ENCODE measurements at places on chromosomes 5 and 9.
A peak's percentile ranks its signal among the peaks of the same experiment; 100 is the strongest.

- no peak for DNase-seq
Observed at GRCh38 chr9:79266986-79267385, 304.8 kb upstream of the TLE4 start.

DNA sequence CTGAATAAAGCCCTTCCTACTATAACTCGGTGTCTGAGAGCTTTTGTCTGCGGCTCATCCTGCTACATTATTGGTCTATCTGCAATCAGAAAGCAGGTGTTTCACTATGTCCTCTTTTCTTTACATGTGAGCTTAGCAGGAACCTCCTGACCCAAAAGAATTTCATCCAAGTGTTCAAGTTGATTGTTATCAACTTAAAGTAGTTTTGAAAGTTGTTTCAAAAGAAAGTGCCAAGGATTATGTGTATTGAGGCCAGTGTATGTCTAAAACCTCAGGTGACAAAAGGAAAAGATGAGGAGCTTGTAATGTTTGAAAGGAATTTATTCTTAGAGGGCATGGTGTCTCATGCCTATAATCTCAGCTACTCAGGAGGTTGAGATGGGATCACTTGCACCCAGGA is 8.1 kb upstream of the SELENOP start:
- no peak for DNase-seq

DNA sequence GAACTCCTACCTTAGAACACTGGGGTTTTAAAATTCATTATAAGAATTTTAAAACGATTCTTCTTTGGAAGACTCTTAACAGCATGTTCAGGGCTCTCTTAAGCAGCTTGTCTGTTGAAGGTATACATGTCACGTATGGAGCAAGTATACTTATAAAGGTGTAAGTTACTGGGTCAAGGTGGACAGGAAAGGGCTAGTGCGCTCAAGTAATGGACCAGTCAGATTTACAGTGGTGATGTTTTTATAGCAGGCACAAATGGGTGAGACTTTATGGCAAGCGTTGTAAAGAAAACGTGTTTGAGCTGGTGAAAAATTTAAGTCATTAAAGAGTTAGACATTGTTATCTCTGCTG is 7.9 kb downstream of the SLC44A1 start:
- no peak for DNase-seq

DNA sequence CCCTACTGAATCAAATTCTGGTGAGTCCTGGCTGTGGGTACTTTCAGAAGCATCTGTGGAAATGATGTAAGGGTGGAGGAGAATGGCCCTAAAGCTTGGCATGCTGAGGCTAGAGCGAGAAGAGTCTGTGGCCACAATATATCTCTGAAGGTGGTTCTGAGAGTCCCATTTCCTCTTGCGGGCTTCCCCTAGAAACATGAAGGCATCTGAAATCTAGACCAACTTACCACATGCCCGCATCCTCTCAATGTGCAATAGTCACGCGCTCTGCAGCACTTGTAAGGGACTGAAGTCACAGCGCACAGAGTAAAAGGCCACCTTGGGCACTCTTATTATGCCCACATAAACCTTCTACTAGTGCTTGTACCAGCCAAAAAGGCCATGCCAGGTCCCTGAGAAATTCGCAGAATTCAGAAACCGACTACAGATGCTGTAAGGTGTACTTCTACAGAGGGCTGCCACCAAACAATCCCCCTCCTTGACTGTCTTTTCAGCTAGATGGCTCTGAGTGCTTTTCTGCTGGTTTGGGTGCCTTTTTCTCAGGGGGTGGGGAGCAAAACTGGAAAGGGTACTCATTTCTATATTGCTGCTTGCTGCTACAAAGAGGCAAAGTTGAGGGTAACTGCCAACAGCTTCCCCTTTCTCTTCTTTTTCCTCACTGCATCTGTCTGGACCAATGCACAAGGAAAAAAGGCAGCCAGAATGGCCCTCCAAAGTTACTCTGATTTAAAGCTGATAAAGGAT is 107.3 kb downstream of the ZDHHC21 start:
- DNase-seq = no peak

GRCh38 chr5:155258161-155258560 is 244.6 kb downstream of the KIF4B start:
- DNase-seq = no peak

DNA sequence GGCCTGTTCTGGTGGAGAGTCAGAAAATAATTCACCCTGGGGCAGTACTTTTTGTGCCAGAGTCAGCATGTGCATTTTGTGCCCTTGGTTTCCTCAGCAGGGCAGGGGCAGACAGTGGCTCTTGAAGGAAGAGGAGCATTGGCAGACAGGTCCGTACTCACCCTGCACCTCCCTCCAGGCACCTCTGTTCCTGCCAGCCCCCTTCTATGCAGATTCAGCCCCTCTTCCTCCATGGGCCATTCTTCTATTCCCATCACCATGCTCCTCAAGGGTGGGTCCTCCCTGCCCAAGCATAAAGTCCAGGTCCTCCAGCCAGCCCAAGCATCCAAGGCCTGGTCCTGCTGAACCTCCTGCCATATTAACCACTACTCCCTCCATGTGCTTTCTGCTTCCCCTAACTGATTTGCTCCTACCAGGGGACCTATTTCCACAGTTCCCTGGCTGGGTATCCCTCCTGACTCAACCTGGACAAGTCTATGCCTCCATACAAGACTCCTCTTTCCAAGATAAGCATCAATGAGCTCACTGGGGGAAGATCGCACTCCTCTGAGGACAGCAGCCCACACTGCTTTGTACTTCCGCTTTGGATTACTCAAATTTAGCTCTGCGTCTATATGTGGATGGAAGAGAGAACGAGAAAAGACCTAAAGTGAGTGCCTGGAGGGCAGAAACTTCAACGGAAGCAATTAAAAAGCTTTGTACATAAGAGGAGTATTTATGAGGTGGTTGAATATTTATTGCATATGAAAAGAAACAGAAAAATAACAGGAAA is 9.3 kb upstream of the ACSL6 start:
- no peak for DNase-seq

DNA sequence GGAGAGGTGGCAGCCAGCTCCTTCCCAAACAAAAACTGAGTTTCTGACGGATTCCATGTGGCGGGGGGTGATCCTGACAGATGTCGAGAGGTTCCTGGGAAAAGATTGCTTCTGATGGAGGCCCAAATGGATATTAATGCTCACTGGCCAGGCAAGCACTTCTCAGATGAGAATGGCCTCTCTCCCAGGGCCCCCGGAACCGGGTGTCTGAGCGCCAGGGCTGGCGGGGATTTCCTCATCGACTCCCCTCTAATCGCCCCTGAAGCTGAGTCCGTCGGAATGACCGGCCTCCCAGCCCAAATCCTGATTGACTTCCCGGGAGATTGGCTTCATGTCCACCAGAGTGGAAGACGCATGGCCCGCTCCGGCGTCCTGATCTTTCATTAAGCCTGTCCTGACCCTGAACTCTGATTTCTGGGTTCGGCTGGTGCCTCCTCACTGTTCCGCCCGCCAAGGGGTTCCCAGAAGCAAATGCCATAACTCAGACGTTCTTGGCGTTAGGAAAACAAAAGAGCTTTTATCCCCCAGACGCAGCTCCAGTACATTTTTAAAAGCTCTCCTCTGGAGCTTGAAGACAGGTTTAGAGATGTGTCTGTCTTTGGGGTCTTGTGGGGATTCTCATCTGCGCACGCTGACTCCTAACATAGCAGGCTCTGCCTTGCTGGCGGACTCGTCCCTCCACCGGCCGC is 17.6 kb downstream of the FIBCD1 start:
- DNase-seq = no peak

DNA sequence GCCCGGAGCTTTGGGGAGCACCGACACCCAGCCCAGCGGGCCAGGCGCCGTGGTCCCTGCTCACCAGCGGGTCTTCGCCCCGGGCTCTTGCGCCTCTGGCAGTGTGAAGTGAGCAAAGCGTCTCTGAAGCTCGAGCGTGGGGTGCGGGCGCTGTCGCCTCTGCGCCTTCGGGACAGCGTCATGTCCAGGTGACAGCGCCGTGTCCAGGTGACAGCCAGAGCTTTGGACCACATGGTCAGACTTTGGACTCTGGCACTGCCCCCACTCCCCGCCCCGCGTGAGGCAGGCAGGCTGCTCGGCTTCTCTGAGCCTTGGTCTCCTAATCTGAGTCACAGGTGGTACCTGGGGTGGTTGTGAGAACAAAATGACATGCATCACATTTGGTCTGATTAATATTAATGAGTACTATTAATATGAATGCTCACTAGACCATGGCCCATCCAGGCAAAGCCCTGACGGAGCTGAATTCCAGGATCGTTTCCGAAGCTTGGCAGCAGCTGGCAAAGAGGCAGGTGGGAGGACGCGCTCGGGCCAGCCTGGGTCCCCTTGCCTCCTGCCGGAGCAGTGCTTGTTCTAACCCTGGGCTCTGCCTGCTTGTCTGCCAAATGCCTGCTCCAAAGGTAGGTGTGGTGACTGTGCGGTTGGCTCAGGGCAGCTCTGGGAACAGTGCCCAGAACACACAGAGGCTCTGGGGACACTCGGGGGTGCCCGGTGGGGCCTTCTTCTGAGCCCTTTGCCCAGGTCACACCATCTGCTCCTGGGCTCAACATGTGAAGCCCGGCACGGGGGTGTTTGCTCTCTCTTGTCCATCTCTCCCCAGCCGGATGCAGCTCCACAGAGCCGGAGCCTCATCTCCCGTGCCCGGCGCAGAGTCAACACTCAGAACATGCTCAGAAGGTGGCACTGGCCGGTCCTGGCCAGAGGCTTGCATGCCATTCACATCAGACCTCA is 157.1 kb downstream of the OLFM1 start:
- DNase-seq = peak; percentile 86

GRCh38 chr5:156479849-156480248 is 152.9 kb downstream of the SGCD start:
- no peak for DNase-seq

- no peak for DNase-seq
Observed at GRCh38 chr5:15880201-15880600, 299.4 kb downstream of the MARCHF11 start.

GRCh38 chr5:142063878-142064331 is 44.7 kb upstream of the NDFIP1 start:
- DNase-seq = peak; percentile 85

- DNase-seq = peak; percentile 81
Observed at GRCh38 chr9:72292874-72293607, 72.0 kb downstream of the ZFAND5 start.

DNA sequence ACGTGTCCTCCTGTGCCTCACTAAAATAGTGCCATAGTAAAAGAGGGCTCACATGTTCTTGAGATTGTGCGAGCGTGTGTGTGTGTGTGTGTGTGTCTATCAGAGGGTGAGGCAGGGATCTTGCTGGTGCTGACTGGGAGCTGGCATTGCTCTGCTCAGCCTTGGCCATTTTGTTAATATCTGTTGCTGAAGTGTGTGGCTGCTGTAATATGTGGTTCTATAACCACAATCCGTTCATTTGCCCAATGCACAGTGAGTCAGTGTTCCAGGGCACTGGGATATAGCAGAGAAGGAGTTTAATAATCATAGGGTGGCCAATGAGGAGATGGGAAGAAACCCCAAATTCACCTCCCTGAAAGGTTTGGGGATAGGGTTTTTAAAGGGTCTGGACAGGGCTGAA is 61.3 kb downstream of the RASGRF2 start:
- no peak for DNase-seq

DNA sequence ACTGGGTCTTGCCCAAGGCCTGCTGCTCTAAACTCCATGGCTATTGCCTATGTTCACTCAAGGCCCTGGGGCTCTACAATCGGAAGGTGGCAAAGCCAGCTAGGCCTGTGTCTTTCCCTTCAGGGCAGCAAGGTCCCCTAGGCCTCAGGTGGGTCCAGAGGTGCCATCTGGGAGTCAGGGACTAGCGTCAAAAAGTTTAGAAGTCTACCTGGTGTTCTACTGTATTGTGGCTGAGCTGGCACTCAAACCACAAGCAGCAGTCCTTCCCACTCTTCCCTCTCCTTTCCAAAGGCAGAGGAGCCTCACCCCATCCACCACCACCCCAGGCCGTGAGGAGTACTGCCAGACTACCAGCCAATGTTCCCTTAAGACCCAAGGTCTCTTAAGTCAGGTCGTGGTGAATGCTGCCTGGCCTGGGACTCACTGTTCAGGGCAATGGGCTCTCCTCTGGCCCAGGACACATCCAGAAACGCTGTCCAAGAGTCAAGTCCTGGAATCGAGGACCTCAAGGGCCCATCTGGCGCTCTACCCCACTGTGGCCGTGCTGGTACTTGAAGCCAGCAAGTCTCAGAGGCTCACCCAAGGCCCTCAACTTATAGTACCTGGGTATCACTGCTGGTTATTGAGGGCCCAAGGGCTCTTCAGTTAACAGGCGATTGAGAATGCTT is 13.0 kb upstream of the SARDH start:
- no peak for DNase-seq

DNA sequence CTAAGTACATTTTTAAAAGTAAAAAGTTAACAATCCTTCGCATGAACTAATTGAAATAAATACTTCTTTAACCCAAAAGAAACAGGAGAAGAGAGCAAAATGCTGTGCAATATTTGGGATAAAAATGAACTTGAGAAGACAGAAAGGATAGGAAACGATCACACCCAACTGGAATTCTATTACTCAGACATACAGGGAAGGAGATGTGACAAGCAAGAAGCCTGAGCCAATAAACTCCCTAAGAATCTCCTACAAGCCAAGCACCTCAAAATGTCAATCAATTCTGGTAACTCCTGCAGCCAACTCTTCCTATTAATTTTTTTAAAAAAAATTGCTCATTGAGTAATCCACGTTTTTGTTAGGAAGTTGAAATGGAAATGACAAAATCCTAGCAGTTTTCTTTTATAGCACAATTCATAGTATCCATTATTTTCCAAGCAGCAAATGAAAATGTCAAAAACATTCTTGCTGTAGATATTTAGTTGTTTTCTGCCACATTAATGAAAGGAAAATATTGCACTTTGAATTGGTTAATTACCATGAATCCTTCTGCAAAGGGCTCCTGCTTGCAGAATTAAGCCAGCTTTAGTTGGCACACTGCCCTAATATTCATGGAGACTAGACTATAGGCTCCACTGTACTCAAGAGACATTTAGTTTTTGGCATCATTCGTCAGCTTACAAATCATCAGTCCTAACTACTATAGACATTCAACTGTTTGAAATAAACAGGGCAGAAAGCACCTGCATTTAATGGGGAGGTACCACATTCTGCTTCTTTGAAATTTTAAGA is 89.0 kb downstream of the RFX3 start:
- DNase-seq = peak; percentile 81

DNA sequence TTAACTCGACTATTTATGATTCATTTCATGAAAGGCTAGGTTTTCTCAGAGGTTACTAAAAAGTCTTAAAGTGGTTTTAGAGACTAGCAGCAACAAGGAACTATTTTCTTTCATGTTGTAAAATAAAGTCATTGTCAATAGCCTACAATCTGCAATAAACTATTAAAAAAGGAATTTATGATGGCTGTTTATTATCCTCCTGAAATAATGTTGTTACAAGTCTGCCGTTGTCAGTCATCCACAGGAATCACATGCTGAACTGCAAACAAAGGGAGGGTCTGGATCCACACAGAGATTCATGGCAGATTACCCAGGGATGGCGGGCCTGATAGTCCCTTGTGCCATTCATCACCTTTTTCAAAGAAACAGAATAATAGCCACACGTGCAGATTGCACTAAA is 49.2 kb downstream of the TMEM174 start:
- DNase-seq = no peak

DNA sequence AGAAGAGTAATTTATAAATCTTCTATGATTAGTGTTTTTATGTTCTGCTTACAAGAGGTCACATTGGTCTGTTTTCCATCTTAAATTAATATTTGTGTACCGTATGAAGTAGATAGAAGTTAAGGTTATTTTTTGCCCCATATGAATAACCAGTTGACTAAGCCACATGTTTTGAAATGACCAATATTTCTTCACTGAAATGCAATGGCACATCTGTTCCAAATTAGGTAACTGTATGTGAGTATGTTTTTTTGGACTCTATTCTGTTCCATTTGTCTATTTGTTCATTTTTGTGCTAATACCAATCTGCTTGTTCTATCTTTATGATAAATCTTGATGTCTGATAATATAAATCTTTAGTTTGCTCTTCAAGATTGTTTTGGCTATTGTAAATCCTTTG is 17.7 kb downstream of the JAK2 start:
- no peak for DNase-seq

All from DMS79 treated with DMSO at 0.1 percent for 48 hours (cell line).